Stimulated activated CD8-positive, alpha-beta memory T cell treated with anti-CD3 and anti-CD28 coated beads, Interleukin-2, amount 100 ng/mL, for 1 hour (primary cell): ENCODE measurements at places on chromosomes 2 and 18.

- no peak for DNase-seq
These were observed 84.6 kb downstream of the LRATD1 start for GRCh38 chr2:14717131-14717530.

GRCh38 chr18:11866764-11867163, 15.6 kb downstream of the CHMP1B start:
- DNase-seq: no peak

GRCh38 chr2:36059691-36060090, 295.9 kb upstream of the CRIM1 start:
- no peak for DNase-seq

- no peak for DNase-seq
These were observed 113.5 kb downstream of the RTN4 start for GRCh38 chr2:54936766-54937165.

GRCh38 chr2:9725106-9725505, 94.3 kb upstream of the YWHAQ start:
- DNase-seq: no peak

GRCh38 chr18:57627488-57627887, 5.9 kb upstream of the NARS1 start:
- no peak for DNase-seq
